K562 (cell line): ENCODE measurements at places on chromosomes 6 and 20. TPM values are rescaled to one million over a fixed set of nuclear protein-coding genes. Genes with fewer than 3 reads are reported as not detected.

The SH3BGRL2 gene
- total RNA-seq, result 9.9 and 10.8 TPM in 2 replicates

The AFG1L gene
- 12.3 and 17.5 TPM in 2 replicates for total RNA-seq

The HLA-DOA gene
- 0.07 TPM in 1 of 2 replicates, not detected in the other for total RNA-seq

The NKAIN4 gene
- total RNA-seq, result not detected in 2 replicates

The RNF5 gene
- total RNA-seq, result 149 and 154 TPM in 2 replicates

GRCh38 chr20:6081236-6081635 lies 27.4 kb upstream of the LRRN4 start:
- no peak overlapping the region for H3K4me3 ChIP-seq
- no peak overlapping the region for H3K27ac ChIP-seq
- no peak for DNase-seq
- H3K4me1 ChIP-seq, result no peaks in the 10 kb centered on the region

GRCh38 chr20:40563296-40563950 lies 125.6 kb downstream of the MAFB start:
- no peak overlapping the region for H3K4me3 ChIP-seq
- H3K27me3 ChIP-seq, result no peaks in the 10 kb centered on the region
- peak overlapping the region; percentile 48; the same call in 1 of the 3 replicates for H3K27ac ChIP-seq
- H3K4me1 ChIP-seq, result peaks cover 26% of the 10 kb centered on the region

- H3K36me3 ChIP-seq, result no peaks in the 10 kb centered on the region
- no peaks in the 10 kb centered on the region for H3K27me3 ChIP-seq
- no peak overlapping the region for H3K27ac ChIP-seq
- DNase-seq, result no peak
- no peaks in the 10 kb centered on the region for H3K4me1 ChIP-seq
Observed at GRCh38 chr6:67759001-67759400, 876.1 kb upstream of the ADGRB3 start.
